ENCODE measurements at places on chromosomes 5 and 9.

- ATAC-seq = no peak
Measured at GRCh38 chr5:170630711-170631141, 126.9 kb downstream of the KCNIP1 start.

DNA sequence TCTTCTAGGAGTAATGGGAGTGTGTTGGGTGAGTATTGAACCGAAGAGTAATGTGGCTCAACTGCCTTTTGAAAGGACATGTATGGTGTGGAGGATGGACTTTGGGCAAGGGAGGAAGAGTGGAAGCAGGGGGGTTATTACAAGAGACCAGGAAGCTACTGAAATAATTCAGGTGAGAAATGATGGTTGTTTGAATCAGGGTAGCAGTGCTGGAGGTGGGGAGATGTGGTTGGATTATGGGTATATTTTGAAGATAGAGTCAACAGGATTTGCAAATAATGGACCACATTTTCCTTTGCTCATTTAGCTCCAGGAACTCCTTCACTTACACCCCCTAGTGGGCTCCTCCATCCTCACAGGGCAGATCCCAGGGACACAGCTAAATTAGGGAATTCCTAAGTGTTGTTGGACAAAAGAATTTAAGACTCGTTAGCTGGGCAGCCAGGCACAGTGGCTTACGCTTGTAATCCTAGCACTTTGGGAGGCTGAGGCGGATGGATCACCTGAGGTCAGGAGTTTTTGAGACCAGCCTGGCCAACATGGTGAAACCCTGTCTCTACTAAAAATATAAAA is 1.2 kb upstream of the SLC4A9 start:
- no peak for ATAC-seq

- no peak for ATAC-seq
Measured at GRCh38 chr5:51996356-51996861, 613.2 kb downstream of the ISL1 start.

- ATAC-seq = no peak
Measured at GRCh38 chr5:105872569-105873270, 1798.0 kb downstream of the EFNA5 start.

DNA sequence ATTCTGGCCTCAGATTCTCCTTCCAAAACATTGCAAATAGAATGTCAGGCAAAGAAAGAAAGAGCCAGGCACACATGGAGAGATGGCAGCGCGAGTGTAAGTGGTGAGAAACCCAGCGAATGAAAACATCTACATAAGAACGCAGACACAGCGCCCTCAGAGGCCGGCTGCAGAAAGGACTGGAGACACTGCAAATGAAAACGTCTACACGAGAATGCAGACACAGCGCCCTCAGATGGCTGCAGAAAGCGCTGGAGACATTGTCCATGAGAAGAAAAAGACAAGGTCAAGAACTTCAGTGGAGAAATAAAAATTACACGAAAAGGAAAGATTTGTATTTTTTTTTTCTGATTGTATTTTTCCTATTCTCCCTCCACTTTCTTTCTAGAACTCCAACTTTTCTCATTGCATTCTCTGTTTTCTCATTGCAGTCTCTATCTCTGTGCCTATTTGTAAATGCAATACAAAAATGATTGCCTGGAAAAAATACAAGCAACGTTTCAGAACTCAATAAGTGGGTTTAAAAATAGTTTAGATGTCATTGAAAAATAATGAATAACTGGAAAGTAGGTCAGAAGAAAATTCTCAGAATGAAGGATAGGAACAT is 117.9 kb upstream of the LPCAT1 start:
- peak; percentile 62 for ATAC-seq

DNA sequence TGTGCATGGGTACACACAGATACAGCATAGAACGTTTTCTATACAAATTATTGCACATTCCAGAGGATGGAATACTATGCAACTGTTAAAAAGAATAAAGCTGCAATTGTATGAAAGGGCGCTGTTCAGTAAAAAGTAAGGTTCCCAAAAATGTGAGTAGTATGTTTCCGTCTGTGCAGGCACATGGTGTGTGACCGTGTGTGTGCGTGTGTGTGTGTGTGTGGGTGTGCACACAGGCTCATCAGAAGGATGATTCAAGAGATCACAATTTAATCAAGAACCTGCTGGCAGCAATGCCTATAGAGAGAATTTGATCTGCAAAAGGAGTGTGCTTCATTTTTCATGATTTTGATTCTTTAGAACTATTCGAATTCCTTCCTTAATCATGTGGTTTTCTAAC is 76.3 kb downstream of the SEMA4D start:
- ATAC-seq = no peak

DNA sequence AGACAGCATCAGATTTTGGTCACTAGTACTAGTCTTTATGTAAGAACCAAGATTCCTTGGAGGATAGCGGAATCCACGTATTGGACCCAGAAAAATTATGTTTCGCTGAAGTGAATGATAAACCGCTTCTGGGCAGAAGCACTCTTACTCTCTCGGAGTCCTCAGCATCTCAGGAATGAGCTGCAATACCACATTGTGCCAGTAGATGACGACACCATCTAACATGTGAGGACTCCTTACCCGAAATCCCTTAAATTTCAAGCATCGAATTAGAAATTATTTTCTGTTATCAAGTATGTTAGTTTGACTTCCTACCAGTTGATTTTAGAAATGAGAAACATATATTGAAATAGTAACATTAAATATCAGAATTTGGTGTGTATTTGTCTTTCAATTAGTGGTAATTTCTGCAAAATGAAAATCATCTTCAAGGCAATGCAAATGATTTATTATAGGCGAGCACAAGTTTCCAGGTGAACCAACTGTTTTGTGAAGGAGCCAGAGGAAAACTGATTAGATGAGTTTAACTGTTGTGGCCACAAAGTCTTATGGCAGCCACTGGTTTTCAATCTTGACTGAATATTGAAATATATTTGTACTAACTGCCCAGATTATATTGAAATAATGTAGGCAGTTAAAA is 66.0 kb upstream of the CAMK4 start:
- peak; percentile 63 for ATAC-seq

DNA sequence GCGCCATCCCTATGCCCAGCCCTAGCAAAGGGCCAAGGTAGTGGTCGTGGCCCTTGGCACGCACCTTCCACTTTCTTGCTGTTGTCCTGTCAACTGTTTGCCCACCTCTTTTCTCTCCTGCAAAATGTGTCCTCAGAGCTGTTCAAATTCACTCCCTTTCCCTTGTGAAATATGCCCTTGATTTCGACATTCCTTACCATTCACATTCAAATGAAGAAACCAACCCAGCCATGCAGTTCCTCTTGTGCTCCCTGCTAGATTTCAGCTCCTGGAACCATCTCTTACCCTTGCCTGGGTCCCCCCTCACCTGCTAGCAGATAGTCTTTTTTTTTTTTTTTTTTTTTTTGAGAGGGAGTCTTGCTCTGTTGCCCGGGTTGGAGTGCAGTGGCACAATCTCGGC is 19.6 kb upstream of the HRH2 start:
- no peak for ATAC-seq

Measured in gastroesophageal sphincter (tissue), 4 donors.